CD4-positive, alpha-beta T cell treated with Interleukin-15 for 1 hour (primary cell): ENCODE measurements at places on chromosomes 2 and 18.

GRCh38 chr2:105595536-105595935, 149.2 kb upstream of the NCK2 start:
- DNase-seq, result no peak

GRCh38 chr2:208820014-208820688, 413.6 kb downstream of the PTH2R start:
- no peak for DNase-seq

- DNase-seq, result no peak
These were observed 11.4 kb downstream of the CRYGD start for GRCh38 chr2:208112969-208113368.

DNA sequence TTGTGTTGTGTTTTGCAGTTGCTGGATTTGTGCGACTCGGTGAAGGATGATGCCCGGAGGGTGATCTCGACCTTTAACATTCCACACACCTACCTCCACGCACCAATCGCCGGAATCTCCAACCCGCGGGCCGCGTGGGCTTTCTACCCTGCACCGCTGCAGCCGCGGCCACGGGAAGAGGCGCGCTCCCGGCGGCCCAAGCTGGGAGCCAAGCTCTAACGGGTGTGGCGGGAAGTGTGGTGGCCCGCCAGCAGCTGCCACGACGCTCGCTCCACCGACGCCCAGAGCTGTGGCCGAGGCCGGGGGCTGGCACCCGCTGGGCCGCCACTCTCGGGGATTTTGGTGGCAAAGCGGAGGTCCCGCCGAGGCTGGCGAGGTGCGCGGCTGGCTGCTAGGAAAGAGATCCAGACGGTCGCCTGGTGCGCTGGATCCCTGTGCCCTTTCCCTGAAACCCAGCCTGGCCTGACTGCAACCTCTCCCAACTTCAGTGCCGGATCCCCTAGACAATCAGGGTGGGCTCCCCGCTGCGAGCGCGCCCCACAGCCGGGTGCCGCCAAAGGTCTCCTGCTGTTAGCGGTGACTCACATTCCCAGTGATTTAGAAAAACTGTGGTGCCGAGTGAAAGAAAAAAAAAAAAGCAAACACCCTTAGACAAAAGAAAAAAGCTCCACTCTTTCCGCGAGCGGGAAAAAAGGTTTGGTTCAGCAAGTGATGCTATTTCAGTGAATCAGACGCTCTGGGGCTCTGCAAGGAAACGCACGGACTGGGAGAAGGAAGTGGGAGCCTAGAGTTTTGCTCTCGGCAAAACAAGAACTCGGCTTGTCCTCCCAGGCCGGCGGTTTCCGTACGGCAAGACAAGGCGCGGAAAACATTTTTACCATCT, 2.9 kb upstream of the BCL2L11 start:
- DNase-seq, result no peak

DNA sequence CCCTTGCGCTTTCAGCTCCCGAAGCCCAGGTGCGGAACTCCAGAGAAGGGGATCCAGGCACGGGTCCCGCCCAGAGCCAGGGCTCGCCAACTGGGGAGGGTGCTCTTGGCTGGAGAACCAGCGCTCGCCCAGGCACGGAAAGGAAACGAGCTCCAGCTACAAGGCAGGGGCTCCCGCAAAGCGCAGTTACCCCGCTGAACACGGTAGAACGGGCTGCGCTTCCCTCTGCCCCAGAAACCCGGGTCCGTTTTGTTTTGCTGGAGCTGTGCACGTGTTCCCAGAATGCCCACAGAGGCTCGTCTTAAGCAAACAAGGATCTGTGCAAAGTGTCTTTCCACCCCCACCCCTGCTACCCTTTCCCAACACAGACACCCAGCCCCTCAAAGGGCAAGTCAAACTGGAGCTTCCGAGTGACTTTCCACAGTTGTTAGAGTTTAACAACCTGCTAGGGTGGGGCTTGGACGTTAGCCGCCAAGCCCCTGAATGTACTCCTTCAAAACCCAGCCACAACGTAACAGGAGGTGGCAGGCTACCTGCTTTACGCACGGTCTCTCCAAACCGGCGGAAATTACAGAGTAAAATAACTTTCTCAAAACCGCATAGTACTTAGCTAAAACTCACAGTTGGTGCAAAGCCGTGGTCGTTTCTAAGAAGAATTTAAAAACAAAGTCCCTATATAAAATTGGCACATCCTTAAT, 775 bp downstream of the RNF125 start:
- peak; percentile 78 for DNase-seq

DNA sequence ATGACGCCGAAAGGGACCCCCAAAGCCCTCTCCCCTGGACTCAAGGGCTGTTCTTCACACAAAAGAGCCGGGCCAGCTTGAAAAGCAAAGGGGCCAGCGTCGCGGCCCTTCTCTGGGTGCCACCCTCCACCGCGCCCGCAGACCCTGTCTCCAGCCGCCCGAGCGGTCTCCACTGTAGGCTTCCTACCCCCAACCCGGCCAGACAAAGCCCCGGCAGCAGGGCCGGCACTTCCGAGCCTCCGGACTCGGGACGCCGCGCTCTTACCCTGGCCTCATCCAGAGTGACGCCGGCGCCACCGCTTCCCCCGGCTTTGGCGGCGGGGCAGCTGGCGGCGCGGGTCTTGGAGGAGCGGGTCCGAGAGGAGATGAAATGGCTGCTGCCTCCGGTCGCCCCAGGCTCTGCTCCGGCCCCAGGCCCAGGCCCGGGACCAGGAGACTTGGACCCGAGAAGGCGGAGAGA, 603 bp downstream of the ATAD2B start:
- DNase-seq, result no peak

DNA sequence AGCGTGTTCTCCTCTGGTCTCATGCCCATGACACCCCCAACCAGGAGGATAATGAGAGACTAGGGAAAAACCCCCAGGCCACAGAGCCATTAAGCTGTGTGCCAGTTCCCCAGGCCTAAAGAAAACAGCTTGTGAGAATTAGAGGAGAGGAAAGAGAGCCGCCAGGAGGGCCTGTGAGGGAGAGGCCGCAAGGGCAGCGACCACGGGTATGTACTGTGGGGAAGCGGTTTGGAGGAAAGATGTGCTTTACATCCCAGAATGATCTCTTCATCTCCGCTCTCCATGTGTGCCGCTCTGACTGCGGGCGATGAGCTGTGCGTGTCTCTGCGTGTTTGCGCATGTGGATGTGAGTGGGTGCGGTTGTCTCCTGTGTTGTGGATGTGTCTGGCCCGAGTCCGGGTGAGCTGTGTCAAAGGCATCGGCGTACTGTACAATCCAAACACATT, 82.9 kb downstream of the DYSF start:
- DNase-seq, result peak; percentile 2

DNA sequence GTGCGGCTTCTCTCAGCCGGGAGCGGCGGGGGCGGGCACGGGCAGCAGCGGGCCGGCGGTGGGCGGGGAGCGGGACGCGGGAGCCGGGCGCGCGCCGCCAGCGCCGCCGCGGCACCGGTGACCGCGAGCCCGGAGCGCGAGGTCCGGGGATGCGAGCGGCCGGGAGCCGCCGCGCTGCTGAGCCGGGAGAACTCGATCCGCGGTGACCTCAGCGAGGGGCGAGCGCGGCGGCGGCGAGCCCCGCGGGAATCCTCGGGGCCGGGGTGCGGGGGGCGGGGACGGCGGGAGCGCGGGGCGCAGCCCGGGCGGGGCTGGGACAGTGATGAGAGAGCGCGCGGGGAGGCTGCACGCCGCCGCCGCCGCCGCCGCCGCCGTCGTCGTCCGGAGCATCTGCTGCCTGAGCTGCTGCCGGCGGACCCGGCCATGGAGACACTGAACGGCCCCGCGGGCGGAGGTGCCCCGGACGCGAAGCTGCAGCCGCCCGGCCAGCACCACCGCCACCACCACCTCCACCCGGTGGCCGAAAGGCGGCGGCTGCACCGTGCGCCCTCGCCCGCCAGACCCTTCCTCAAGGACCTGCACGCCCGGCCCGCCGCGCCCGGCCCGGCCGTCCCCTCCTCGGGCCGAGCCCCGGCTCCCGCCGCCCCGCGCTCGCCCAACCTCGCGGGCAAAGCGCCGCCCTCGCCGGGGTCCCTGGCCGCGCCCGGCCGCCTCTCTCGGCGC, at the start of gene MTCL1:
Gene MTCL1, plus strand, starts transcription at position 319 of the 723 bp plus-strand sequence. Its CDS starts 105 bp downstream, at position 424.
- peak; percentile 29 for DNase-seq

DNA sequence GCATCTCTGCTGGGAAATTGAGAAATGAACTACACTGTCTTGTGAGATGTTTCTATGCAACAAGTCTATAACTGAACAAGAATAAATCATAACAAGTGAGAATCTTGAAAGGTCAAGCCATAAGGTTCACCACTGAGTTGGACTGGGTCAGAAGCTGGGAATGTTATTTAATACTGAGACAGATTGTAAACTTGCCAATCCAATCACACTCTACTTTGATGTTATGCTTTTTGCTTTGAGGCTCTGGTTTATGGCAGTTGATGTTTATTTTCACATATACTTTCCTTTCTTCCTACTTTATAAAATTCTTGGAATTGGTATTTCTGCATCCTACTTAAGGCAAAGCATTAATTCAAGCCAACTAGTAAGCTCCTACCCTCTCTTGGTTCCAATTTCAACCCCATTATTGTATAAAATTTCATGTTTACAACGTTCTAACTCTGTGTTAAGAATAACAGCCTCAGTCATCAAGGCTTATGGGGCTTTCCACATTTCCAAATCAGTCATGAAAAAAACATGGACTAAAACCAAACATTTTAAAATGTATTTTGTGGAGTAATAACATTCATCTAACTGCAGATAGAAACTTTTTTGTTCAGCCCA, 533.4 kb downstream of the NYAP2 start:
- DNase-seq, result no peak

DNA sequence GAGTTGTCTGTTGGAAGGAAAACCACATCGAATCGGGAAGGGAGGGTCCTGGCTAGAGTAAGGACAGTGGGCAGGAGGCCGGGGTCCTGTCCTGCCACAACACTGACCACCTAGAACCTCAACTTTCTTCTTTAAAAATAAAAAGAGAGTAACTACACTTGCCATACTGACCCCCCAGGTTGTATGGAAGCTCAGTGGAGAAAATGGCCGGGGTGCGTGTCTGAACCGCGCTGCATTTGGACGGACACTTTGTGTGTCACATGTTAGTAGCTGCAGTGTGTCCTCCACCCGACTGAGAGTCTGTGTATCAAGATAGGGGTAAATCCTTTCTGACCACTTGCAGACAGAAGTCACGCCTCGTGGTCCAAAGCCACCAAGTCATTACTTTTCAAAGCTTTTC, 87.0 kb downstream of the GBX2 start:
- DNase-seq, result no peak

DNA sequence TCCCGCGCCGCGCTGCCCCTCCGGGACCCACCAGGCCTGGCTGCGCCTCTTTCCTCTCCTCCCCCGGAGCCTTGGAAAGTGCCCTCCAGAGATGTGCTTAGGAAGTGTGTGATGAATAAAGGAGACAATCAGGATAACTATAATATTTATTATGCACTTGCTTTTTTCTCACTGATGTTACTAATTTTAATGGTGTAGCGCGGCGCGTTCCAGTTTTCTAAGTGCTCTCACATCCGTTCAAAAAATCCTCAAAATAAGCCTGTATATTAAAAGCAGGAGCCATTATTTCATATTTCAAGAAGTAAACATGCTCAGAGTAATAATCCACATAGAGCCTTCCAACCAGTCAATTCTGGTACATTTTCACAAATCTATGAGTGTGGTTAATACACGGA, 941 bp upstream of the MPPE1 start:
- no peak for DNase-seq

GRCh38 chr18:32081881-32082280, 9.8 kb upstream of the RNF138 start:
- DNase-seq, result no peak

DNA sequence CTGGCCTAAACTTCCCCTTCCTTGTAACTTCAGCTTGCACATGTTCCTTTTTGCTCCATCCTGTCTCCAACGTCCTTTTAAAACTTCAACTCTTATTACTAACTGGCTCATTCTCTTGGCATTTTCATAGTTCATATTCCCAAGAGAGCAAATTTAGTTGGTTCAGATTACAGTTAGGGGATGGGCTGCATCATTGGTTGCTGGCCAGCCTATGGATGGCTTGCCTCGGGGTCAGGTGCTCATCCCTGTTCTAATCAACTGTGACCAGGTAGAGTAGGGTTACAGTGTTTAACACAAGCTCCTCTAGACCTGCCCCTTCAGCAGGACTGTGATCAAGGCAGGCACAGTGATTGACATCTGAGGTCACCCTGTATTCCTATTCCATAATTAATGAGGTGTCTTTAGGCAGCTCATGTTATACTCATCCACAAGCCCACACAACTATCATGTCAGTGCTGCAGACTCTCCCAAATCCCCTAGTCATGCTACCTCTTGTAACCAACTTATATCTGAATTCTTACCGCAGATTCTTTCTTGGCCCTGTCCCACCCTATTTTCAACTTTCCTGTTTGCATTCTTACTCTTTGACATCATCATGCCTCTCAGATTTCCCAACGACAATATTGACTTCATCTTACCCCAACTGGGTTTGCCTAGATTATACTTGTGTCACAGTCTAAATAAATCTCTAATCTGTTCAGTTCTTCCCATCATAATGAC, 293.3 kb downstream of the MTX2 start:
- DNase-seq, result no peak

DNA sequence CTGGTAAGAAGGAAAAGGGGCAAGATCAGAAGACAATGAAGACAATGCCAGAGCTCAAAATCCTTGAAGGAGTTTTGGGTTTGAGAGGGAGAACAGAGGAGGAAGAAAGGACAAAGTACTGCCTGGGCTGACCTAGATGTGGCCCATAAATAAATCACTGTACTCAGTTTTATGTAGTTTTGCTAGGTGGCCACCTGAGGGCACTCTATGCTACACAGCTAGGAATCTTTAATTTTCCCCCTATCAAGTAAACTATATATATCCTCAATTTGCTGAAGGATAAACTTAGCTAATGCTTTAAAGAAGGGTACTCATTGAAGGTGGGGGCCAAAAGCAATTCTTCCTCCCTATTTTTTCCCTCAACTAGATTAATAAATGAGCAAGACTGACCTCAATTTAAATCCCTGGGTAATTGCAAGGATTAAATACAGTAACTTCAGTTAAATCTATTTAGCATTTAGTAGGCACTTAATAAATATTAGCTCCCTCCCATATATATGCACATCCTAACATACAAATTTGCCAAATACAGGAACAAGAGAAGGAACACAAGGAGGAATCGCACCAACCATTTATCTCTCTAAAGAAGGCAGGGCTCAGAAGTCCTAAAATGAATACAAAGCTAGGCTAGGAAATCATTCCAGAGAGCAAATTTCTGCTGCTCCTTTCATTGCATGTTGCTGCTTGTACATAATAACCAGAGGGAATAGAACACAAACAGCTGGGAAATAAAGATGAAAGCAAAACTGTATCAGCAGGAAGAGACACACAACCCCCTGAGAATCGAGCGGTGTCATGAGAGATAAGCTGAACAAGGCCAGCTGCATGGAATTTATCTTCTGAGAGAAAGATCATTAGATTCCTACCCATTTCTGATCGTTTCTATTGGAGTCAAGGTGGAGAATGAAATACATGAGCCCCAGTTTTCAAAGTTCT, 540.1 kb downstream of the NRXN1 start:
- no peak for DNase-seq
